Lower leg skin (tissue), 4 donors: ENCODE measurements at places on chromosomes 12 and 14. TPM values are rescaled to one million over a fixed set of nuclear protein-coding genes. Genes with fewer than 3 reads are reported as not detected.

The BHLHE41 gene
- 7.7 TPM for total RNA-seq

The PMEL gene
- total RNA-seq, result 49.3 TPM

The KLHDC1 gene
- total RNA-seq, result 5.6 TPM

The PARP2 gene
- 11.1 TPM for total RNA-seq

The SMOC1 gene
- 1.7 TPM for total RNA-seq

The GPD1 gene
- total RNA-seq, result 36.2 TPM
